Activated CD8-positive, alpha-beta T cell treated with anti-CD3 and anti-CD28 coated beads, Interleukin-2, amount 10 ng/mL, durations not matched to agents 7 days and 5 days (primary cell): ENCODE measurements at places on chromosomes 2 and 18. TPM values are rescaled to one million over a fixed set of nuclear protein-coding genes. Genes with fewer than 3 reads are reported as not detected.

- DNase-seq = no peak
Measured at GRCh38 chr2:23002234-23002633, 382.7 kb upstream of the KLHL29 start.

DNA sequence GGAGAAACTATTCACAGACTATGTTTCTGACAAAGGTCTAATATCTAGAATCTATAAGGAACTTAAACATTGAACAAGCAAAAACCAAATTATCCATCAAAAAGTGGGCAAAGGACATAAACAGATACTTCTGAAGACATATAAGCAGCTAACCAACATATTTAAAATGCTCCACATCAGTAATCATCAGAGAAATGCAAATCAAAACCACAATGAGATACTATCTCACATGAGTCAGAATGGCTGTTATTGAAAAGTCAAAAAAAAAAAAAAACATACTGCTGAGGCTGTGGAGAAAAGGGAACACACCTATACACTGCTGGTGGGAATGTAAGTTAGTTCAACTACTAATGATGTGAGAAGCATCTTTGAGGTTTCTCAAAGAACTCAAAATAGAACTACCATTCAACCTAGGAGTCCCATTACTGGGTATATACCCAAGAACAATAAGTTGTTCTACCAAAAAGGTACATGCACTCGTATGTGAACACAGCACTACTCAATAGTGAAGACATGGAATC, 220.4 kb upstream of the TFPI start:
- DNase-seq = no peak

DNA sequence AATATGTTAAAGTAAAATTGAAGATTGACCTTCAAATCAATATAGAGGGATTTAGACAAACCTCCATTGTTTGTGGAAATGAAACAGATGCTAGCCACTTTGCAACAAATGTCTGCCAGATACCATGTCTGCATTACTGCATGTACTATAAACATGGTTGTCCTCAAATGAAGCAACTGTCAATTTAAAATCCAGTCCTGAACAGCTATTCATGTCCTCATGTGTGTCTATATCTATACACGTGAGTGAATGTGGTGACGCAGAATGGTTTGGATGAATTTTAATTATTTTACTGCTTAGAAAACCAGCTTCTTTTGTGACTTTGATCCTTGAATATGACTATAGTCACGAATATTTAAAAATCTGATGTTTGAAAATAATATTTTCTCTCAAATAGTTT, 71.5 kb downstream of the NYAP2 start:
- DNase-seq = no peak

GRCh38 chr18:64994370-64994769, 756.4 kb upstream of the CDH7 start:
- DNase-seq = no peak

DNA sequence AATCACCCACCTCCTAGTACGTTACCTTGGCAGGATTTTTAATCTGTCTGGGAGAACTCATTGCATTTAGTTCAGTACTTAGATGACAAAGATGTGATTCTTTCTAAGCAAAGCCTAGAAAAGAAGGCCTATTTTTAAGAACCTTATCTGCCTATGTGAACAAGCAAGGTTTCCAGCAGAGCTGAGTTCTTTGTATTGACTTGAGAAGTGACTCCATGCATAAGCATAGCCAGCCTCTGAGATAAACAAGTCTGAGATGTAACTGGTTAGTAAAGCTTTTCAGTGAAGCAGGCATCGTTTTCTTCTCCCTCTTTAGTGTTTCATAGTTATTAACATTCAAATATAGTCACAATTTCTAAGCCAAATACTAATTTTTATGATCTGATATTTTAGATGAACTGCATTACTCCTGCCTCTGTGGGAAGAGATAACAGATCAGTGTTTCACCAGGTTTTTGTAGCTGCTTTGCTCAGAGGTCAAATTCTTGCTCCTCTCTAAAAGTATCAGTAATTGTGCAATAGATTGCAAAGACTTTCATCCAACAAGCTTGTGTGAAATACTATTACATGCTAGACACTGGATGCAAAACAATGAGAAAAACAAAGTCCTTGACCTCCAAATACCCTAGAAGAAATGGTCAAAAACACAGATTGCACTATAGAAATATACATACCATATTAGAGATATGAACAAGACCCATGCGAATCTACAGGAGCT, 107.8 kb downstream of the MBD2 start:
- no peak for DNase-seq

DNA sequence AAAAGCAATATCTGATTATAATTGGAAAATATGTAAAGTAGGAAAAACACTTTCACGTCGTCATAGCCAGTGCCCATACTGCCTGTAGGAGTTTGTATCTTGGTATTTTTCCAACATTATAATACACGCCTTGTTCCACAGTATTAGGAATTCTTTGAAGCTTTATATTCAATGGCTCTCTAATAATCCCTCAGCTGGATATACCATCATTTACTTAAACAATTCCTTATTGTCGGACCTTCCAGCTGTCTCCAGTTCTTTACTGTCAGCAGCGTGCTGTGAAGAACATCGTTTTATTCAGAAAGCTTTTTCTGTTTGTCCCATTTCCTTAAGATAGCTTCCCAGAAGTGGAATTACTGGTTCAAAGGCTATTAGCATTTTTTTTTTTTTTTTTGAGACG, 31.7 kb downstream of the ATP6V1C2 start:
- DNase-seq = no peak

DNA sequence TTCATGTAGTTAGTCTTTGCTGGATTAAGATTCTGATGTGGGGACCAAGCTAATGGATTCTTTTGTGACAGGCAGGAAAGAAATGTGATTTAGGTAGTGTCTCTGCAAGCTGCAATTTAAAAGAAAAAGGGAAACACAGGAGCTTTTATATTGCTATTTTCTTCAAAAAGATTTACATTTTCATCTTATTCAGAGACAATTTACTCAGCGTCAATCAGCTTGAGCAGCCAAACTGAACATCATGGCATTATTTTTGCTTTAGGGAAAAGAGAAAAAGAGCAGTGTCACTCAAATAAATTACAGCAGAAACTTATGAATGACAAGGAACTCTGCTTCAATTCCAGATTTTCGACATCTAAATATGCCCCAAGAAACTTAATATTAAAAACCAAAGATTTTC, 67.4 kb downstream of the PLA2R1 start:
- DNase-seq = no peak

- no peak for DNase-seq
Measured at GRCh38 chr2:29583104-29583503, 338.3 kb downstream of the ALK start.

DNA sequence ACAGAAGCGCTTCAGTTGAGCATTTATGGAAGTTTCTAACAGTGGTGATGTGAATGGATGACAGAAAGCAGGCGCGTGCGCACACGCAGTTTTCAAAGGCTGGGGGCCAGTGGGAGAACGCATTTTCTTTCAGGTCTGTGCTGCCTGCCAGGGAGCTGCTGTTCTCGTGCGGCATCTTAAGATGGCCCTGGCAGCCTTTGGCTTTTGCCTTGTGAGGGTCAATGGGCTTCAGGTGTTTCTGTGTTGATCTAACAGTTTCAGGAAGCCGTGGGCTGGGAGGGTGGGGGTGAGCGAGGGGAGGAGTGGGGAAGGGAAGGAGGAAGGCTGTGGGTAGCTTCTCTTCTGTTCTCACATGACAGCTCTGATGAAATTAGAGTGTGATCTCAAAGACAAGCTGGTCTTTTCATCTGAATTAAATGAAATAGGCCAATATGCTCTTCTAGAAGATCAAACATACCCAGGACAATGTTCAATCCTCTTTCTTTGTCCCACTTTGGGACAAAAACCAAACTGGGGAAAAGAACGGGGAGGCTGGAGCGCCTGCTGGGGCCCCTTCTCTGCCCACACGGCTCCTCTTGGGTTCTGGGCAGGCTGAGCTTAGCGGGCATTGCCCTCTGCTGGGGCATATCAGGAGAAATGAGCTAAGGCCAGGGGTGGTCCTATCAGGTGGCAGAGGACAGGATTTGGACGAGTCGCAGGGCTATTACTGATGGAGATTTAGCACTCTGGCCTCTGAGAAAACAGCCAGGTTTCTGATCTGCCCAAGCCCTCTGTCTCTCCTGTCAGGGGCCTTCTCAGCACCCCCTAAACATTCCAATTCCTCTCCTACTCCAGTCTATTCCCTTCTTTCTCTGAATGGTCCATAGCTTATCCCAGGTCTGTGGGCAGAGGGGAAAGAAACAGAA, 126.2 kb upstream of the LGALSL start:
- DNase-seq = peak; percentile 58

DNA sequence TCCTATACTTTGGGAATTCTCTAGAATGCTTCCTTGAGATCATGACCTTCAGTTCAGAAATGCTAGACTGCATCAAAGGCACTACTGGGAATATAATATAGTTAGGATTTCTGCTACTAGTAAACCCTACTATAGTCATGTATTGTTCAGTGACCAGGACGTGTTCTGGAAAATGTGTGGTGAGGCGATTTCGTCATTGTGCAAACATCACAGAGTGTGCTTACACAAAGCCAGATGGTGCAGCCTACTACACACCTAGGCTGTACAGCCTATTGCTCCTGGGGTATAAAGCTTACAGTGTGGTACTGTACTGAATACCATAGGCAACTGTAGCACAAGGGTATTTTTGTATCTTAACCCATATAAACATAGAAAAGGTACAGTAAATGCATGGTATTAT, 13.0 kb downstream of the CXCR4 start:
- DNase-seq = no peak

MYOM1 gene
- total RNA-seq = 1.3 TPM

GPR55 gene
- 12.5 TPM for total RNA-seq

GRB14 gene
- not detected for total RNA-seq
